HTR-8/SVneo (cell line): ENCODE measurements at places on chromosomes 4 and X.

- DNase-seq, result no peak
These were observed 101.5 kb upstream of the ADAMTS3 start for GRCh38 chr4:72670521-72670920.

GRCh38 chr4:54558889-54559677 lies 98.7 kb upstream of the KIT start:
- DNase-seq, result no peak

- no peak for DNase-seq
These were observed 619 bp upstream of the PDK3 start for GRCh38 chrX:24464498-24464835.

DNA sequence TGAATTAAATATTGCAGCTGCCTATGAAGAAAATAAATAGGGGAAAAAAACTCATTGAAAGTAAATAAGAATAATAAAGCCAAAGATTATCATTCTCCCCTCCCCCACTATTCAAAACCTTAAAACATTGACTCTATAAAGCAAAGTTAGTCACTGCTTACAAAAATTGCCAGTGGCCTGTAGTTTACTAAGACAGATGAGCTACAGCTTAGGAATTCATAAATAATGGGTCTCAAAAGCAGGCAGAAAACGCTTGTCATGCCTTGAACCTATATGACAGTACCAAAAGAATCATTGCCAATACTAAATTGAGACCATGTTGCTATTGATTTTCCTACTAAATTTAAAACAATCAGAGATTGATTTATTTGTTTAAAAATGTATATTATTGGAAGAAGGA lies 78.9 kb downstream of the SLC10A7 start:
- DNase-seq, result peak; percentile 5

DNA sequence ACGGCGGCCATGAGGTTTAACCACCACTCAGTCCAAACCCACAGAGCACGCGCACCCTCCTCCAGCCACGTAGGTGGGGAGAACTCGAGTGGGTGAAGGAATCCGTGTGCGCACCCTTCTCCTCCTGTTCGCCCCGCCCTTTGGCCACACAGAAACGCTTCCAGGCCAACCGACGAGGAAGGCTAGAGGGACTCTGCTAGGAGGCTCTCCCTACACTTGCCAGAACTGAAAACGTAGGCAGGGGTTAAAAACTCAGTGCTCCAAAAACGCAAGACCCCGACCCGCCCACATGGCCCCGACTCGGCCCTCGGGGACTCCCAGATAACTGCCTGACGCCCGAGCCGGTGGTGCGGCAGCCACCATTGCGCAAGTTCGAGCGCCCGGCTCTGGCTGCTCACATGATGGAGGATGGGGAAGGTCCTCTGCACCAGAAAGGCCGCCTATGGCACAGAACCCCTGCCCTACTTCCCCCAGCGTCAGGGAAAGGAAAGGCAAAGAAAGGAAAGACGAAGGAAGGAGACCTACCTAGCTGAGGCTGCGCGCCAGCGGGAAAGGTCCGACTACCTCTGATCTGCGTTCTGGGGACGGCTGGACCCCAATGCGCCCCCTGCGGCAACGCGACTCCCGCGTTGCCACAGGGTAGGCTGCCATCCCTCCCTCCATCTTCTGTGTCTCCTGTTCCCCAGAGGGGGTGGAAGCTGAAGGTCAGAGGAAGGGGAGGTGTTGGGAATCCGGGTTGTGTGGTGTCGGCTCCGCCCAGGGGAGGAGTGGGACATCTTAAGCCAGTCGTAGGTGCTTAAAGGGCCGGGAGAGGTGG lies 201.9 kb upstream of the AGTR2 start:
- peak; percentile 29 for DNase-seq

- no peak for DNase-seq
These were observed 59.0 kb downstream of the AFAP1 start for GRCh38 chr4:7880683-7881082.

- no peak for DNase-seq
These were observed at the start of gene POU4F2 for GRCh38 chr4:146638786-146639505. TSS of gene POU4F2 (plus strand) at chr4:146638893. CDS start at chr4:146639141, 248 bp downstream.

GRCh38 chrX:107935200-107935599 lies 47.0 kb downstream of the TEX13B start:
- DNase-seq, result peak; percentile 1

- DNase-seq, result no peak
These were observed 1.7 kb upstream of the AKAP4 start for GRCh38 chrX:50202539-50202938.

DNA sequence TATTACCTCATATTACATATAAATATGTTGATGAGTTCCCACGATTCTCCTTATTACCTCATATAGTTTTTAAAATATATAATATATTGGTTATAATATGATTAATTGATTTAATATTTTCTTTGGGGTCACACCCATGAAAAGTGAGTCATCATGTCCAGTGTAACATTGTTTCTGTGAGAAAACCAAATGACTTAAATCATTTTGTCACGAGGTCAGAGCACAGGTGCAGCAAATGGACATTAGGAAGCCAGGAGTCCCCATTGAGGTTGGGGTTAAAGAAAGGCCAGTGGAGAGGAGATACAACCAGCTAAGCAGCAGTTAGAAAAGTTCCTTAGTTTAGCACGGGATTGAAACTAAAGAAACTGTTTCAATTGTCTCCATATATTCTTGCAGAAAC lies 133.9 kb upstream of the RAPGEF2 start:
- no peak for DNase-seq

DNA sequence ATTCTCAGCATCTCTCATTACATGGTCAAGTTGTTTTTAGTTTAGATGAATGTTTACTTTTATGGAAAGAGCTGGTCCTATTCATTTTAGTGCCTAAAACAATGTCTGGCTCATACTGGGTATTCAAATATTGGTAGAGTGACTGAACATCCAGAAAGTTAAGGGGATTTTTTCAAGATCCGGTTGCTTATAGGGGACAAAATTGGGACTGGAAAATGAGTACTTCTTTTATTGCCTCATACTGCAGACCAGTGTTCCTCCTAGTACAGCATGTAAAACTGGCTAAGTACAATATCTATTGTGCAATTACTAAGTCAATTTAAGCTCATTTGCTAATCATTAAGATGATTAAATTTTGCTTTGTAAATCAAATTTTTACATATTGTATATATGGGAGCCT lies 13.9 kb downstream of the RP2 start:
- DNase-seq, result no peak

DNA sequence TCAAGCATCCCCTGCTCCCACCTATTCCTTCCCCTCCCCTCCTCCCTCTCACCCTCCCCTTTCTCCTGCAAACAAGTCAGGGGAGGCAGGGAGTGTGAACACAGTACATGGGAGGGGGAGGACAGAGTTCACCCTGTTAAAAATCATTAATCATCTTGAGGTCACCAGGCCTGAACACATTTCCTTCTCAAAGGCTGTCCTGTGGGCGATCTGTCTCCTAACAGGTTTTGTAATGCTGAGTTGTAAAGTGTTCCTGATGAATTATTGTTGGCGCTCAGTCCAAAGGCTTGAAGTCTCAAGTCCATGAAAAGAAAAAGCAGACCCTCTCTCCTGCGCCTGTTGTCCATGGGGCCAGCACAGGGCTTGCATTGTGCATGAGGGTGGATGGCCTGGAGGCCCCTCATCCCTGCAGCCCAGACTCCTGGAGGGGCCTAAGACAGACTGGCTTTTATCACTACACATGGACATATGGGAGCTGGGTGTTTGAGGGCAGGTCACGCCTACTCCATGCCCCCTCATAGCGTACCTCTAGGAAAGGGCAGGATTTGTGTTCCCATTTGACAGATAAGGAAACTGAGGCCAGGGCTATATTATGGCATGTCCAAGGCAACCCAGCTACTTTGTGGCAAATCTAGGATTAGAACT lies 189.1 kb downstream of the RAB28 start:
- DNase-seq, result no peak

DNA sequence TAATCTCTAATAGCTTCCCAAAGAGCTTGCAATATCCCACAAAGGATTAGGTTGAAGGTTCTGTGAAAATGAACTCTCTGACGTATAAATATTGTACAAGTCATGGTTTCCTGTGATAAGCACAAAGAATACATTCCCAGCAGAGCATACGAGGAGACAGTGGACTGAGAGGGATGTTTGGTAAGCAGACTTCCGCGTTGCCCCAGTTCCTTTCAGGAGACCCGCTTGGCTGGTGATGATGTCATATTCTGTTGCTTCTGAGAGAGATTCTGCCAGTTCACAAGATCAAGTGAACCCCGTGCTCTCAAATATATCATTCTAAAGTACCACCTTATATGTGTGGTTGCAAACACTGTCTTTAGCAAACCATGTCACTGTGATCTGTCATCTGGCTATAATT lies 323.9 kb upstream of the CASK start:
- no peak for DNase-seq

DNA sequence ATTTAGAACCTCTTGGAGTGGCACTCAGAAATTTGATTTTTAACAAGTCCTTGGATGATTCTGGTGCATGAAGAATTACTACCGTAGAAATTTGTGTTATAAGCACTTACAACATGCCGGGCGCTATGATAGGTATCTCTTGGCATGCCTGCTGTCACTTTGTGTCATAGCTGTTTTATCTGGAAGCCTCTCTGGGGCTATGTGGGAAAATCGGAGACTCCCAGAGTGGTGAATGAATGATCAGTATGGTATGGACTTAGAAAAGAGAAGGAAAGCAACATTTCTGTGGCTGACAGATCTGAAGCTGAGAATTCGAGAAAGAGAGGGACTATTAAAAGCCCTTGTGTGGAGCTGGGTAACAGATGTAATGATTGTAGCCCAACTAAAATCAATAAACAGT lies 177.4 kb upstream of the MAMLD1 start:
- no peak for DNase-seq

DNA sequence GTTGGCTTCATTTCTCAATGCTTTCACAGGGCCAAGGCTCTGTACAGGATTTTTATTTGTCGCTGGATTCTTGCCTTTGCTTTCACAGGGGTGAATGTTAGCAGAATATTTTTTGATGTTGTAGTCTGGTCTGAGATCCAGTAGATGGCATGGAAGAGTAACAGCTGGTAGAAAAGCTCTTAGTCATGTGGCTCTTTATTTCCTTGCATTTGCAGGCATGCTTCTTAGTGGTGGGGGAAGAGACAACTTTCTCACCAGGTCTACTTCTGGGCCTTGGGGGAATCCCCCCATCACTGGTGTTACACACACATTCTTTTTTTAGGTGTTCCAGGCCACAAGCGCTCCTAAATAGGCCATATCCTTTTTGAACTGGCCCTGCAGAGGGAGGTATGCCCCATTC lies 58.2 kb upstream of the DKK2 start:
- DNase-seq, result peak; percentile 0

- DNase-seq, result no peak
These were observed 24.9 kb upstream of the OCIAD2 start for GRCh38 chr4:48931459-48931858.

GRCh38 chr4:112857461-112857860 lies 192.0 kb upstream of the ANK2 start:
- peak; percentile 45 for DNase-seq

DNA sequence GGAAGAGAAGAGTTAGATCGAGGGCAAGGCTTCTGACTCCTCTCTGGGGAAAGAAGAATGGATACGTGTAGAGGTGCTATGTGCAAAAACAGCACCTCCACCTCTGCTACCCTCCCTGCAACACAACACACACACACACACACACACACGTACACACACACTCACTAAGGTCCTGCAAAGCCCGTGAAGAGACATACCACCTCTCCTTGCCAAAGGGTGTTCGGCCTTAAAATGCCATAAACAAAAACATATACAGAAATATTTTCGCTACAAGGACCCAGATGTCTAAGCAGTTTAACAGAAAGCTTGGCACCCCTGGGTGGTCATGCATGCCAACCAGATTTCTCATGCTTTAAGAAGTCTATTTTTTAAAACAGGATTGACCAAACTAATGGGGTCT lies 1.5 kb downstream of the TIFA start:
- DNase-seq, result no peak

GRCh38 chr4:124409044-124409443 lies 303.5 kb downstream of the ANKRD50 start:
- DNase-seq, result no peak

DNA sequence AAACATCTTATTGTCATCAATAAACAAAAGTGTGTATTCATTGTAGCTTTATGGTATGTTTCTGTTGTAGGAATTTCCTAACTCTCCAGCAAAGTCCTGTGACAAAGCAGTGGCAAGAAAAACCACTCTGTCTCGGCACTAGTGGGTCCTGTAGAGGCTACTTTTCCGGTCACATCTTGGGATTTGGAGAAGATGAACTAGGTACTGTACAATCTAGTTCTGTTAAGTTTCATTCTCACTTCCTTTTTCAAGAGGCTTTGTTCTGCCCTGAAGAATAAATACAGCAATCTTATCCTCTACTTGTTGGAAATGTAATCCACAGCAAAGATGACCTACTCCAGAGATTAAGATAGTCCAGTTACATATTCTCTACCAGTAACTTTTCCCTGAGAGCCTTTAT lies 69.3 kb downstream of the HHIP start:
- DNase-seq, result no peak

DNA sequence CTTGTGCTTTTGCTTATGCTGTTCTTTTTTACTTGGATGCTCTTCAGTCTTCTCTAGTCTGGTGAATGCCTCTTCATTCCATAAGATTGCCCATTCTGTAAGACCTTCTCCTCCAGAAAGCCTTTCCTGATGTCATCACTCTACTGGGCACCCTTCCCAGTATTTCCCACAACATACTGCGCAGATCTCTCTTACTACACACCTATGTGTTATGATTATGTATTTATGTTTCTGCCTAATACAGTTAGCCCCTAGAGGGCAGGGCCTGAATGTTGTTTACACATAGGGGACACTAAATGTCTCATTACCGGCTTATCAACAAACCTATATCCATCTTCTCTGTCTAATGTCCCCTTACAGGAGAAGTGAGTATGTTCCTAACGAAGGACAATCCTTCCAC lies 21.1 kb downstream of the AIFM1 start:
- DNase-seq, result no peak

DNA sequence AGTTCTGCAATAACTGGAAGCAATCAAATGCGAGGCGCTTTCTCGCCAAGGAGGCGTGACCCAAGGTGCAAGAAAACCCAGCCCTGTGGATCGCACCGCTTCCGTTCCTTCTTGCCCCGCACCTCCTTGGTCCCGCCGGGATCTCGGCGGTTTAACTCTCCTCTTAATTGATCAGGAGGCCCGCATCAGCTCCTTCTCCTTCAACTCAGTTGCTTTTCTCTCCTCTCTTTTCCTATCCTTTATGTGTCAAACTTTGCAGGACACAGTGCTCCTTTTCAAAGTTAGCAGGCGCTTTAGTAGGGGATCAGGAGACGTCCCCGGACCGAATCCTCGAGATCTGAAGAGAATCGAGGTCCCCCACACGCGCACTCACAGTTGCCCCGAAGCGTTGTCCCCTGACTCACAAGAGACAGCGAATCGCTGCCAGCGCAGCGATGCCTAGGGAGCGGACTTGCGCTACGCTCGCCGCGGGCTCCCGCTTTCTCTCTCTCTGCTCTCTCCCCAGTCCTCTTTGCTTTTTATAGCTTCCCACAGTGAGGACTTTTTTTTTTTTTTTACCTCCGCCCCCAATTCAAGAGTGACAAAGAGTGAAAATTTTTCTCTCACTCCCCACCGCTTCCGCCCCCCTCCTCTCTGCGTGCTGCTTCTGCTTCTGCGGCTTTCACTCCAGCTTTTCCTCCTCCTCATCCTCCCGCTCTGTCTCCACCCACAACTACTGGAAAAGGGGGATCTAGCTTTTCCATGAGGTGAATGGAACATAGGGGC lies at the start of gene DKK2:
DKK2 (minus strand) TSS at position 495 of the 765 bp plus-strand sequence. CDS start 722 bp downstream, outside the sequence.
- DNase-seq, result no peak

- DNase-seq, result no peak
These were observed 104.4 kb upstream of the RAB40AL start for GRCh38 chrX:102832661-102833060.
